Activated naive CD4-positive, alpha-beta T cell treated with anti-CD3 and anti-CD28 coated beads for 36 hours (primary cell): ENCODE measurements at places on chromosomes 12 and 14.

GRCh38 chr12:87784350-87784749, 244.9 kb downstream of the C12orf50 start:
- no peak for DNase-seq

DNA sequence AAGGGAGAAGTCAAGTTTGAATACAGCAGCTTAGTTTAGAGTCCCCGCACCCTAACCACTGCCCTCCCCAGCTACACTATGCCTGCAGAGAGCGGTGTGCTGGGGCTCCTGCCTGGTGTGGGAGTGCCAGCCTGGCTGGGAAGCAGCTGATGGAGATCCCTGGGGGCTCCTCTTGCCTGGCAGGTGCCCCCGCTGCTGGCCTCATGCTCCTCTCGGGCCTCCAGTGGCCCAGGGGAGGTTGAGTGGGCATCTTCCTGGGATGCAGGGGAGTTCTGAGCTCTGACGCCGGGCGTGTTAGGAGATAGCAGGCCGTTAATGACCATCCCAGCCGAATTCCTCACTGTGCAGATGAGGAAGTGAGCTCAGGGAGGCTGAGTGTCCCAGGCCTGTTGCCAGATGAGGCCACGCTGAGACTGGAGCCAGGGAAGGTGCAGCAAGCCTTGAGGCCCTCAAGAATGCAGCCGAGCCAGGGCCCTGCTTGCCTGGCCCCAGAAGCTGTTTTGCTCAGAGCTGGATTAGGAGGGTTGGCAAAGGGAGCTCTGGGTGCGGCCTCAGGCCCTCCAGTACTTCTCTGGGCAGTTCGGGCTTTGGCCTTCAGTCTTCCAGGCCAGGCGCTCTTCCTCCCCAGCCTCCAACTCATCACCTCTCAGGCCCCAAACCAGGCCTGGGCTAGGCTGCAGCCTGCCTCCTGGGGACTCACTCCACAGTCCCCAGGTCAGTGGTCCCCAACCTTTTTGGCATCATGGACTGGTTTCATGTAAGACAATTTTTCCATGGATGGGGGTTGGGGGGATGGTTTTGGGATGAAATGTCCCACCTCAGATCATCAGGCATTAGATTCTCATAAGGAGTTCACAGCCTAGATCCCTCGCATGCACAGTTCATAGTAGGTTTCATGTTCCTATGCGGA, 6.6 kb upstream of the CYP46A1 start:
- no peak for DNase-seq

GRCh38 chr12:49869816-49870500, 27.1 kb upstream of the BCDIN3D start:
- no peak for DNase-seq

- DNase-seq: no peak
Measured at GRCh38 chr12:70049596-70050360, 193.5 kb upstream of the CNOT2 start.

- DNase-seq: no peak
Measured at GRCh38 chr12:40586823-40587222, 105.4 kb upstream of the CNTN1 start.

GRCh38 chr14:101072945-101073597, 169.5 kb upstream of the RTL1 start:
- peak; percentile 25 for DNase-seq

GRCh38 chr12:116880213-116880816, 926 bp downstream of the HRK start:
- no peak for DNase-seq

DNA sequence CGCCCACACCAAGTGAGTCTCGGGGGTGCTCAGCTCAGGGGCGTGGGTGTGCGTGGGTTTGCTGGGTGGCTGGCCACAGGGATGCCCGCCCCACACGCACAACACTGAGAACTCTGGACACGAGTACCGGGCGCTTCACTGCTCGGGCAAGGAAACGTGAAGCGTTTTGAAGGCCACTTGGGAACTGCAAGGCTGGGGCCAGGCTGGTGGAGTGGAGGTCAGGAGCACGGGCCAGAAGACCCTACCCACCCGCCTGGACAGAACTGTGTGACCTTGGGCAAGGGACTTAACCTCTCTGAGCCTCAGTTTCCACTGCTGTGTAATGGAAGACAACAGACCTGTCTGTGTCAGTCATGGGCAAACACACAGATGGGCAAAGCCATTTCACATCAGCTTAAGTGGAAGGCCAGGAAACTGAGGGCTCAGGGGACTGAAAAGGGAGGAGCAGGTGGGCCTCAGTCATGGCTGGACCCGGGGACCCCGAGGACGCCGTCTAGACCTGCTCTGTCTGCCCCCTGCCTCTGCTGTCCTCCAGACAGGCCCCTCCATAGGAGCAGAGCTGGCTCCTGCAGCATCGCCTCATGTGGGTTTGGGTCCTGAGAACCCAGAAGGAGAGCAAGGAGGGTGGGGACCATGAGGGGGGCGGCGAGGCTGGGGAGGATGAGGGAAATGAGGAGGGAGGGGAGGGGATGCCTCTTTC, 52.5 kb downstream of the ADGRD1 start:
- no peak for DNase-seq

GRCh38 chr12:128305336-128305892, 38.4 kb downstream of the TMEM132C start:
- no peak for DNase-seq

- DNase-seq: no peak
Measured at GRCh38 chr14:70350078-70350477, 9.4 kb downstream of the COX16 start.

- DNase-seq: no peak
Measured at GRCh38 chr12:53808023-53808705, 56.4 kb upstream of the CISTR start.

- DNase-seq: no peak
Measured at GRCh38 chr14:74960736-74961135, 5.3 kb upstream of the PGF start.

- no peak for DNase-seq
Measured at GRCh38 chr14:101076451-101077198, 173.1 kb upstream of the RTL1 start.

GRCh38 chr12:1504895-1505311, 89.5 kb downstream of the FBXL14 start:
- DNase-seq: no peak

- no peak for DNase-seq
Measured at GRCh38 chr12:84336231-84336630, 576.4 kb downstream of the SLC6A15 start.

DNA sequence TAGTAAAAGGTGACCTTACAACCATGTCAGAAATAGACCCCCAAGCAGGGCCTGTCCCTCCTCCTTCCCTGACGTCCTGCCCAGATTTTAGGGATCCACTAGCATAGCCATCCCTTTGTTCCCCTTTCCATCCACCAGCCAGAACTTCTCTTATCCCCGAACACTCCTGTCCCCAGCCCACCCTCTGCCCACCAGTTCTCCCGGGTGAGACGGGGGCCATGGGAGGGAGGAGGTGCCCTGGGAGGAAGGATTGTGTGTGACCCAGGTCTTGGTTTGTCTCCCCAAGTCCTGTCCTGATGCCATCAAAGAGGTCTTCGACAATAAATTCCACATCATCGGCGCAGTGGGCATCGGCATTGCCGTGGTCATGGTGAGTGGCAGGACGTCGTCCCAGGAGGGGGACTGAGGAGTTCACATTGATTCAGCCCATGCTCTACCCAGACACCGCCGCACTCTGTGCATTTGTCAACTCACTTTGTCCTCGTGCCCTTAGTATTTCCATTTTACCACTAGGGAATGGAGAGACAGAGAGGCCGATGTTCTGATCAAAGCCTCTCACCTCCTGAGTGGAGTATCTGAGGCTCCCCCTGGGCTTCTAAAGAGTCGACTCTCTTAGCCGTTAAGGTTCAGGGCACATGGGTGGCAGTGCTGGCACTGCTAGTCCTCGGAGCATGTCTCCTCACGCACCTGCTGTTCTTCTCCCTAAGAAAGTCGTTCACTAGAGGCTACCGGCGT, 35.9 kb downstream of the CD9 start:
- no peak for DNase-seq

- no peak for DNase-seq
Measured at GRCh38 chr14:37641117-37641516, 45.7 kb downstream of the TTC6 start.

GRCh38 chr14:97458661-97459579, 661.7 kb downstream of the VRK1 start:
- peak; percentile 91 for DNase-seq

- DNase-seq: no peak
Measured at GRCh38 chr12:104888481-104888880, 69.6 kb downstream of the SLC41A2 start.

GRCh38 chr12:78248321-78248720, 417.6 kb downstream of the NAV3 start:
- DNase-seq: no peak

- DNase-seq: no peak
Measured at GRCh38 chr14:57461777-57462320, 31.8 kb downstream of the CCDC198 start.

DNA sequence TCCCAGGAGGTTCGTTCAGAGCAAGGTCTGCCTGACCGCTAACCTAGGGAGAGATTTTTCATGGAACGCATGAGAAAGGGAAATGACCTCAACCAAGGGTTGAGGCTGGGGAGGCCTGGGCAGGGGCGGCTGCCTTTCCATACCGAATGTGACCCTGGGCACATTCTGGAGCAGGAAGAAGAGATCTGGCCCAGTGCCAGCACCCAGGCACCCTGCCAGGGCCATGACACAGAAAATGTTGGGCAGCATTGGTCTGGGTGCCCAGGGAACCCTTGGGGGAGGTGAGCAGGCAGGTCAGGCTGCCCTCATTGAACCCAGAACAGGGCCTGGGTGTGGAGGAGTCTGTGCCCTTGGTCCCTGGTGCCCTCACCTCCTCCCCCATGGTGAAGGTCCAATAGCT, 106.8 kb downstream of the CALM1 start:
- DNase-seq: no peak

- peak; percentile 11 for DNase-seq
Measured at GRCh38 chr14:65019944-65020566, 33.4 kb downstream of the FNTB start.

- no peak for DNase-seq
Measured at GRCh38 chr14:29217813-29218450, 451.3 kb downstream of the FOXG1 start.

- DNase-seq: peak; percentile 28
Measured at GRCh38 chr14:54642801-54643695, 76.1 kb downstream of the SAMD4A start.

DNA sequence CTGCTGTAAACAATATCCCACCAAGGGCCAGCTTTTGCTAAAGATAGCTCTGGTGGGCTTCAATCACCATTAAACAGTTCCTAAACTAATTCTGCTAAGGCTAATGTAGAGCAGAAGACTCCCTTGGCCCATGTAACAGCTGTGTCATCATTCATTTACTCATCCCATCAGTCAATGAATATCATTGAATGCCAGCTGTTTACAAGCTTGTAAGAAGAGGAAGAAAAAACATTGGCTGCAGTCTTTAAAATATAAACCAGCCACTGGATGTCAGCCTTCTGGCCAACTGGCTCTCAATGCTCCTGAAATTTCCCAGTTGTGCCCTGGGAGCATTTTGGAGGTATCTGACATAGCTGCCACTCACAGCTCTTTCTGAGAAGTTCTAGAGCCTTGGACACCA, 18.0 kb upstream of the MAP3K9 start:
- DNase-seq: no peak

DNA sequence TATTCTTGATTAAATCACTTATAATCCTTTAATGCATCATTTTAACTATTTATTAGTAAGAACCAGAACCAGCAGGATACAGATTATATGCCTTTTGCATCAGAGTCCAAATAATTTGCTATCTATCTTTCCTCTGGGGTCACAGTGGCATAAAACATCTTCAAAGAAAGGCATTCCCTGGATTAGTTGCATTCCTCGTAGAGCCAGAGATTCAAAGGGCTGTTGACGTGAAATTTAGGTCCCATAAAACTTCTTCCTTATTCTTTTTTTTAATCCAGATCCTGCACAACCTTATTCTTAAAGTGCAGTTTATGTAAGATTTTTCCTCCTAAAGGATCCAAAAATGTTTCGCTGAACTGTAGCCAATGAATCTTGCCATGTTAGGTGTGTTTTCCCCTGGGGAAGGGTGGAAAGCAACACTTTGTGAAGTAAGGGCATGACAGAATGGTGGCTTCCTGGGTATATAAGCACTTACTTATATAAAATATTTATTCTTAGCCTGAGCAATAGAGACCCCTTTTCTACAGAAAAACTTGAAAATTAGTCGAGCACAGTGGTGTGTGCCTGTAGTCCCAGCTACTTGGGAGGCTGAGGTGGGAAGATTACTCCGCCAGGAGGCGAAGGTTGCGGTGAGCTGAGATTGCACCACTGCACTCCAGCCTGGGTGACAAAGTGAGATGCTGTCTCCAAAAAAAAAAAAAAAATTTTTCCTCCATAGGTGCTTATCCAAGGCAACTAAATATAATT, 208.7 kb downstream of the PCNX1 start:
- no peak for DNase-seq

DNA sequence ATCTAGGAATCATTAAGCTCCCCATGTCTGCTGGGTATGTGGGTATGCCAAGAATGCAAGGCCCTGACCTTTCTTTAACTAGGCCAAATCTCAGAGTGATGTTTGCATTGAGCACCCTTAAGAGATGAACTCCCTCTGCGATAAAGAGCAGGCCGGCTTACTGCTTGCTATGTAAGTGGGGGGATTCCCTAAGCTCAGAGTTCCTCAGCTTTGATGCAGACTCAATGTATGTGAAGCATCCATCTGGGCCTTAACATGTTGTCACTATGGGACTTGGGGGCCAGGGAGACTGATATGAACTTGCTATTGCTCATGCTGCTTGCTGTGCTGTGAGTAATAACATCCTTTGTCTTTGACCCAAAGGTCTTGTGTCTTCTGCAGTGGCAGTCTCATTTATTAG, 149.7 kb downstream of the C12orf75 start:
- no peak for DNase-seq

- DNase-seq: no peak
Measured at GRCh38 chr12:124277394-124278241, 17.3 kb upstream of the RFLNA start.
